H1 (cell line): ENCODE measurements at places on chromosomes 6 and 20.

- no peaks in the 10 kb centered on the region for H3K4me1 ChIP-seq
- no peak for DNase-seq
- no peak overlapping the region for H3K27ac ChIP-seq
- no peak overlapping the region for H3K4me3 ChIP-seq
- H3K36me3 ChIP-seq, result no peaks in the 10 kb centered on the region
Measured at GRCh38 chr6:169289619-169290339, 36.1 kb upstream of the THBS2 start.

- H3K4me3 ChIP-seq, result no peak overlapping the region
- no peak for DNase-seq
- no peaks in the 10 kb centered on the region for H3K36me3 ChIP-seq
- peaks cover 7% of the 10 kb centered on the region for H3K4me1 ChIP-seq
- H3K27ac ChIP-seq, result no peak overlapping the region
Measured at GRCh38 chr6:160128879-160129516, 7.4 kb downstream of the SLC22A1 start.

DNA sequence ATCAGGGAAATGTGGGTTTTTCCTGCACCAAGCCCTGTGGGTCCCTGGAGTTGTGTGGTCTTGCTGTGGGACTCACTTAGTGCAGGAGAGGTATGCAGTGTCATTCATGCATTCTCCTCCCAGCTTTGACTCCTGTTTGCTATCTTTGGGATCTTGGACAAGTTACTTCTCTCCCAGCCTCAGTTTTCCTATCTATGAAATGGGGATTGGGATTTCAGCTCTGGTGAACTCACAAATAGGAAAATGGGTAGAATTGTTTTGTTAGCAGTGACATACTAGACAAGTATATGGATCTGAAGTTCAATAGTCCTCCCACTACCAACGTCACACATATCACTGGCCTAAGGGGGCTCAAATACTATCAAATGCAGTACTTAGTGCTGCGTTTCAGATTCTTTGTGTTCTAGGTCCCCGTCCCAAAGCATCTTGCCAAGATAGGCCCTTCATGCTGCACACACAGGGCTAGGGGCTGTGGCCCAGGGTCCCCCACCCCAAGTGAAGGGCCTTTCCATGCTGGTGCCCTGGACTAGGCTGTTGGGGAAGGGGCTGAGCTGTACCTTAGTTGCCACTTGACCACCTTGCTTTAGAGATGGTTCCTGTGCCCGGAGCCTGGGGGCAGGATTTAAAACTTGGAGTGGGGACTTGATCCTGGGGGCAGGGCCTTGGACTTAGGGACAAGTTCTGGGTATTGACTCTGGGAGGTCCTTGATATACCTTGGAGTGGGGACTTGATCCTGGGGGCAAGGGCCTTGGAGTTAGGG is 98.0 kb downstream of the TOX2 start:
- no peaks in the 10 kb centered on the region for H3K27me3 ChIP-seq
- H3K36me3 ChIP-seq, result no peaks in the 10 kb centered on the region
- no peak overlapping the region for H3K27ac ChIP-seq
- no peak for DNase-seq
- H3K4me3 ChIP-seq, result no peak overlapping the region
- H3K4me1 ChIP-seq, result no peaks in the 10 kb centered on the region

- H3K27me3 ChIP-seq, result no peaks in the 10 kb centered on the region
- H3K36me3 ChIP-seq, result no peaks in the 10 kb centered on the region
- no peak for DNase-seq
- no peak overlapping the region for H3K27ac ChIP-seq
Measured at GRCh38 chr6:35177157-35177556, 36.0 kb upstream of the TCP11 start.
